ENCODE measurements at places on chromosomes 12 and 14.

- no peak for DNase-seq
These were observed 210.7 kb upstream of the PWP1 start for GRCh38 chr12:107474639-107475539.

- DNase-seq = no peak
These were observed 48.2 kb upstream of the MAP3K9 start for GRCh38 chr14:70857496-70857890.

DNA sequence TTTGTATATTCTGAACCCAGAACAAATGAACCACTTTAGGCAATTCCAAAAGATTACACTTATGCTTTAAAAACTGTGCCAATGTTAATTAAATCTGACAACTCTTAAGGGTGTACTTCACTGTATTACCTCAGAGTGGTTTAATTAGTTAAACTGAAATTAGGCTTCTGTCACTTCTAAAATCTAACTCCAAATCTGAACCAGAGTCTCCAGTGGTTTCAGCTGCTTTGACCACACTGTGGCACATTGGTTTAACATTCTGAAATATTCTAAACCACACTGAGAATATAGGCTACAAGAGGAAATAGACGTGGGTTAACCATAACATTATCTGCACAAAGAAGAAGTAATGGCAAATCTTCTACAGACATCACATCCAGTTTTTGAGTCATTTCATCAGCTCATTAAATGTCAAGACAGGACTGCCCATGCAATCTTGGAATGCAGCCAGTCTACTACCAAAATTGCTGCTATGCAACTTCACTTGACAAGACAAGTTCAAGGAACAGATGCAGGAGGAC, 94.8 kb downstream of the LRP6 start:
- no peak for DNase-seq

DNA sequence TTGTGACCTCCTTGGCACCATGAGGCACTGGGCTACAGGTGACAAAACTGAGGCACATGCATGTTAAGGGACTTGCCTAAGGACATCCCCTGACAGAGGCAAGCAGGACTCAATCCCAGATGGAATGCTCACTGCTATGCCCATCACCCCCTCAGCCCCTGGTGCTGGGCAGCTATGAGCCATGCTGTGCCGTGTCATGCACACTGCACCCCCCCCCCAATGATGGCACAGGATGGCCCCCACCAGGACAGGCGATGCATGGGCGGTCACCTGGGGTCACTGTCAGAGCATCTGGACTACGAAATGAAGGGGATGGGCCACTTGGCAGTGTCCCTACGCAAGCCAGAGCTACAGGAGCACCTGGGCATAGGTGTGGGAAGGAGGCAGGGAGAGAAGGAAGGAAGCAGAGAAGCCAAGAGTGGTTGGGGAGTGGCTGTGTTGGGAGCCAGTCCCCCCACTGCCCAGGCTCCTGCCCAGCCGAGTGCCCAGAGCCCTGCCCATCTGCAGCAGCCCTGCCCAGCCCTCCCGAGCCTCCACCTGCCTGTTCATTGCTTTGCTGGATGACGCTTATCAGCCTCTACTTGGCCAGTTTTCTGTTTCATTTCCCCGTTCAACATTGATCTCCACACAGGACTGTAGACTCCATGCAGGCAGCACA, 84.9 kb upstream of the DIO3 start:
- DNase-seq = no peak

DNA sequence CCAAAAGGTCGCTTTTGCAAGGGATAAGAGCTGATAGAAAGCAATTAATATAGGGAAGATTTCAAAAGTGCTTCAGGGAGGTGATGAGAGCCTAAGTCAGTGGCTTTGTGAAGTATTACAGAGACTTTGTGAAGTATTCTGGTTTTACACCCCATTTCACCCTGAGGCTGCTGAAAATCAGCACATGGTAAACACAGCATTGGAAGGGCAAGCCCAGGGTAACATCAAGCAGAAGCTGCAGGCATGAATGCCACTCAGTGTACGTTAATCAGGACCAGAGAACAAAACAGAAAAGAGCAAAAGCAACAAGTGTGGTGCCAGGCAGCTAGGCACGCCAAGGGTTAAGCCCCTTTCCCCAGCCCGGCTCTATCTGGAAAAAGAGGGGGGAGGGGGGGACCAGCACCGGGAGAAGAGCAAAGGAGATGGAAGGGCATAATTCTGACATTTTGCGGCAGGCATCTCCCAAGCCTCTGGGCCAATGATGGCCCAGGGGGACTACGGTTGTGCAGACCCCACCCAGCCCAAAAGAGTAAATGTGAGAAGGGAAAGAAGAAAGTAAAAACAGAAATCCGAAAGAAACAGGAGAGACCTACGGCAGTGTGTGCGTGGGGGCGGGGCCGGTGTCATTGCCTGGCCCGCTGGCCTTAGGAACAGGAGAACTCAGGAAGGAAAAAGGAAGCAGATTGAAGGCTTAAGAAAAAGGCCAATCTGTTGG, 58.9 kb downstream of the DHRS2 start:
- DNase-seq = no peak

DNA sequence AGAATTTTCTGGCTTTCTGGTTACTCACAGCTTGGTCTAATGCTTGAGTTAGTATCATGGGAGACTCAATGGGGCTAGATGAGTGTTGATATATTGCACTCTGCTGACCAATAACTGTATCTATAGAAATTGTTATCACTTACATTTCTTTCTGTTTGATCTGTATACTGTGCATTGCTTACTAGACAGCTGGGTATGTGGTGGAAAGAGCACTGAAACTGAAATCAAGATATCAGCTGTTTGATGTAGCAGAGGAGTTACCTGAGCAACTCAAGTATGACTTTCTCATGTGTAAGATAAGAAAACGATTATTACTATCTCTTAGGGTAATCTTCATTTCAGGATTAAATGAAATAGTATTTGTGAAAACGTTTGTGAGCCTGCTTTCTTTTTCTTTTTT, 183.0 kb downstream of the SLC15A5 start:
- DNase-seq = no peak

GRCh38 chr12:15698377-15698871, 90.8 kb downstream of the EPS8 start:
- no peak for DNase-seq

DNA sequence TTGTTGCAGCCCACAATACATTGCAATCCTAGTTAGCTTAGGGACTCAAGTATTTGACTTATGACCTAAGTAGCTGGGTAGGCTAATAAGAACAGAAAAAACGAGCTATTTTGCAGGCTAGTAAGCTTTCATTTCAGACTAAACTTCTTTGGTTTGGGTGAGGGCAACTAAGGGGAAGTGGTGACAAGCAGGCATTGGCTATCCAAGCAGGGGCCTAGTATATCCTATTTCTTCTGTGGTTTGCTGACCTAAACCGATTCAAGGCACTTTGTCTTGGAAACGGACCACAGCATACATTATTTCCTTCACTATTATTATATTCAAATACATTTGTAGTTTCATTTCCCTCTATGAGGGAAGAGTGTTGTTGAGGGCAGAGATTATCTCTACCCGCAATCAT, 21.6 kb upstream of the SLC5A8 start:
- no peak for DNase-seq

GRCh38 chr12:132438726-132439125, 51.2 kb upstream of the FBRSL1 start:
- DNase-seq = no peak

- DNase-seq = no peak
These were observed 22.9 kb upstream of the RDH16 start for GRCh38 chr12:56980268-56980667.

DNA sequence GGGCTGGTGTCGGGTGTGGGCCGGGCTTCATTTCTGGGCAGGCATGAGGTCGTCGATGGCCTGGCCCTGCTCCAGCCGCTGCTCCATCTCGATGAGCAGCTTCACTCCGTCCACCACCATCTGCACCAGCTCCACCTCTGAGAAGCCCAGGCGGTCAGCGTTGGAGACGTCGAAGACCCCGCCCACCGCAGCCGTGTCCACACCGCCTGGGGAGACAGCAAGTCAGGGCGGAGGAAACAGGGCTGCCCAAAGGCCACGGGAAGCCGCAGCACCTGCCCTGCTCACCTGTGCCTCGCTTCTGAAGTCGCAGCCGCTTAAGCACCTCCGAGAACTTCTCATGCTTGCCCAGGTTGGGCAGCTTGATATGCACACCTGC, 2.8 kb downstream of the CKB start:
- no peak for DNase-seq

DNA sequence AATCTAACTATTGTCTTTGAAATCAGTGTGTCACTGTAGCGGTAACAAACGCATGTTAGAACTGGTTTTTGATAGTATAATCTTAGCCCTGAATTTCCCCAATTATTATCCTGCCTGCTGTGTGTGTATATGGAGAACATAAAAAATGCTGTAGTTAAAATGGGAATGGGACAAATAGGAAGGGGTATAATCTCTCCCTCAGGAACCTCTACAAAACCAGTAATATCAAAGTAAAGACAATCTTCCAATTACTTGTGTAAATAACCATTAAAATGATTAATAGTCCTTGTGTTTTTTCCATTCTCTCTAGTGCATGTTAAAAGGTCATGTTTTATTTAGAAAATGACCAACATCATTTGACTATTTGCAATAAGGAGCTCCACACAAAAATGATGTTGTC, 200.1 kb upstream of the TMTC1 start:
- DNase-seq = no peak

GRCh38 chr14:99677231-99678140, 6.6 kb upstream of the CYP46A1 start:
- DNase-seq = no peak

GRCh38 chr14:67917006-67917405, 97.4 kb downstream of the RAD51B start:
- no peak for DNase-seq

DNA sequence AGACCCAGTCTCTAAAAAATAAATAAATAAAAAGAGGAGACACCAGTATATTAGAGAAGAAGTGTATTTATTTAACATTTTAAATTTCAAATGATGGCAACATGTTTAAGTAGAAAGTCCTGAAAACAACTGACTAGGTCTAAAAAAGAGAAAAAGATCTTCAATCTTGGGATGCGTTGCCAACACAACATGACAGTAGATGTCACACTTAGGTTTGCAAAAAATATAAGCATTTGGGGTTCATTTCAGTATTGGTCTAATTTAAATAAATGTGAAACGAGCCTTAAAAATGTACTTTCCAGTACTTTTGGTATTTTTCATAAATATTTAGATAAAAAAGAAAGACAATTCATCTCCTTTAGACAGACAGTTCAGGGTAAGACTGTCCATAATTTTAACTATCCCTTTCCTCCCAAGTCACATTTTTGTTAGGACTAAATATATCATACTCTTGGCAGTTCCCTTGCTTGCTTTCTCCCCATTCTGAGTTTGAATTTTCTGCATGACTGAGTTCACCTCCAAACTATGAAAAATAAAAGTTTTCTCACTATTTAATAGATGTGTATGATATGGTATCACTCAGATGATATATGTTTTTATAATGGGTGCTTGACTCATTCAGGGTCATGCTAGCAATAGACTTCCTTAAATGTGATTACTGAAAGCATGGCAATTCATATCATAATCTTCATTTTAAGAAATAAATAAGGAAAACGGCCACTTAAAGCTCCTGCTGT, 4.3 kb downstream of the C14orf93 start:
- no peak for DNase-seq

DNA sequence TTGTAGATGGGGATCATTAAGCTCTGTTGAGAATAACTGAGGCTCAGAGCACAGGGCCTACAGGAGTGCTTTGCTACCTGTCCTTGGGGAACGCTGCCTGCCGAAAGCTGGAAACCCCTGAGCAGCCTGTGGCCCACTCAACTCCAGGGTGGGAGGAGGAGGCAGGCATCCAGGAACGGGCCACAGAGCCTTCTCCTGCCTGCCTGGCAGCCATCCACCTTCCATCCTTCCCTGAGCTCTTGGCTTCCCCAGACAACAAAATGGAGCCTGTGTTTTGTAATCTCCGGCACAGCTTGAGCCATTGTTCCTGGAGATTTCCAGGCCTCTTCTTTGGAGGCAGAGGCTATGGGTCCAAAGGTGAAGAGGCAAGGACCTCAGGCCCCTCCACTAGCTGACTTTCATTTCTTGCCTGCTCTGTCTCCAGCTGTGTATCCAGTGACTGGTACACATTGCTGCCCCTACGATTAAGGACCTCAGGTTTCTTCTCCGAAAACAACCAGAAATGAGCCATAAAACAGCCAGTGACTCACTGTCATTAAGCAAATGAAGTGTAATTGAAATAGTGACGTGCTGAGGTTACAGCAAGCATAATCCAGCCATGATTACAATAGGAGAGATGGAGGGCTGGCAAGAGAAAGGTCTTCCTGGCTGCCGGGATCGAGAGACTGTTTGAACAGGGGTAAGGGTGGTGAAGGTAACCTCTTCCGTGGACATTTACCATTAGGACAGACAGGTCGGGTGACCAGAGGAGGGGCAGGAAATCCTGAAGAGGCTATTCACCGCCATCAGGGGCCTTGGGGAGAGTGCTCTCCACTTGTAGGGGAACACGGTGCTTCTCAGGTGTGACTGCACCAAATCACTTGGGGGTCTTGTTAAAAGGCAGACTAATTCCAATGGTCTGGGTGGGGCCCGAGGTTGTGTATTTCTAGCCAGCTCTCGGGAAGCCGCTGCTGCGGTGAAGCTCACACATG, 56.3 kb upstream of the KCNA5 start:
- no peak for DNase-seq

DNA sequence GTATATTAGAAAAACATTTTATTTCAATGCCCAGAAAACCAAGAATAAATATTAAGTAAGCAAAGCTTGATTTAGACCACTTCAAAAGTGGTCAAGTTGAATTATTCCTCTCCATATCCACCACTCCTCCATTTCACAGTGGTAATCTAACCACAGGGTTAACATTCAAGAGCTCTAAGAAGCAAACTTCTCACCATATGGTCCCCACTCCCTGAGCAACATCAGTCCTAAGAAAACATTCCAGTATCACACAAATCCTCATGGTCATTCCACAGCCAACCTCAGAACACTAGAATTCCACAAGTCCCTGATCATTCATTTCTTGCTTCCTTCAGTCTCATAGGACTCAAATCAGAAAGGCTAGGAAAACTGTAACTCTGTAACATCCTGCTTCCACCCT, 47.9 kb downstream of the ST8SIA1 start:
- DNase-seq = no peak

- DNase-seq = no peak
These were observed 154.3 kb upstream of the CCND2 start for GRCh38 chr12:4119157-4119761.

GRCh38 chr12:56267443-56268071, 815 bp downstream of the COQ10A start:
- DNase-seq = no peak

- no peak for DNase-seq
These were observed 36.1 kb downstream of the CRY1 start for GRCh38 chr12:107057071-107057834.

- no peak for DNase-seq
These were observed 80.1 kb upstream of the IFNG-AS1 start for GRCh38 chr12:67909091-67909531.

GRCh38 chr12:121516437-121517011, 64.3 kb downstream of the KDM2B start:
- no peak for DNase-seq

GRCh38 chr14:34318014-34318413, 144.0 kb downstream of the SPTSSA start:
- DNase-seq = no peak

DNA sequence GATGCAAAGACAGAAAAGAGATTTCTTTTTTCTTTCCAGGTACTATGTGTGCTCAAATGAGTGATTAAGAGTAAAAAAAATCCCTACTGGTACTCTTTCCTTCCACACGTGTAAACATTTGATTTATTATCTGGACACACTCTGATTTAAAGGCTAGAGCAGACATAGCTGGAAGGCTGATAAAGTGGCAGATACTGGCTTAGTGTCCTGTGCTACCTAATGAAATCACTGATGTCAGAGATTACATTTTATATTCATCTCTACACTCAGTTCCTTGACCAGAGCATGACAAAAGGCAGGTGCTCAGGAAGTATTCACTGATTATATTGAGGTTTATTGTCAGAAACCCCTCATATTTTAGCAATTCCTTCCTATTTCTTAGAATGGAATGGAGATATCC, 136.6 kb upstream of the SLC38A2 start:
- no peak for DNase-seq
